ENCODE measurements at places on chromosomes 13 and 19.
A peak's percentile ranks its signal among the peaks of the same experiment; 100 is the strongest.

DNA sequence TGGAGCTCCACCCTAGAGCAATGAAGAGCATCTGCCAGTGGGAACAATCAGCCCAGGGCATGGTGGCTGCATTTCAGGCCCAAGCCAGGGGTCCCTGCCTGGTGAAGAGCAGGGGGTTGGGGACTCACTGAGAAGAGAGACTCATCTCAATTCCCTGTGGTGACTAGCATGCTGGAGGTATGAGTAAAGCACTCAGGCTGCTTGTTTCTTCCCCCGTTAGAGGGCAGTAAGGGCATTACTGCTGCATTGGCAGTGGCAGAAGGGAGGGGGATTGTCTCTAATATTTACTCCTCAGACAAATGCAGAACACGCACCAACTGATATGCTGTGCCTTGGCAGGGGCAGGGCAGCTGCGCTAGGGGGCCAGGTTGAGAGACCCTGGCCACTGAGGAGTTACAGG, 329.1 kb downstream of the SLITRK5 start:
- no peak for DNase-seq

- DNase-seq, result no peak
These were observed 194.7 kb downstream of the B3GLCT start for GRCh38 chr13:31394506-31394905.

- DNase-seq, result no peak
These were observed 14.8 kb upstream of the PROZ start for GRCh38 chr13:113143466-113144254.

DNA sequence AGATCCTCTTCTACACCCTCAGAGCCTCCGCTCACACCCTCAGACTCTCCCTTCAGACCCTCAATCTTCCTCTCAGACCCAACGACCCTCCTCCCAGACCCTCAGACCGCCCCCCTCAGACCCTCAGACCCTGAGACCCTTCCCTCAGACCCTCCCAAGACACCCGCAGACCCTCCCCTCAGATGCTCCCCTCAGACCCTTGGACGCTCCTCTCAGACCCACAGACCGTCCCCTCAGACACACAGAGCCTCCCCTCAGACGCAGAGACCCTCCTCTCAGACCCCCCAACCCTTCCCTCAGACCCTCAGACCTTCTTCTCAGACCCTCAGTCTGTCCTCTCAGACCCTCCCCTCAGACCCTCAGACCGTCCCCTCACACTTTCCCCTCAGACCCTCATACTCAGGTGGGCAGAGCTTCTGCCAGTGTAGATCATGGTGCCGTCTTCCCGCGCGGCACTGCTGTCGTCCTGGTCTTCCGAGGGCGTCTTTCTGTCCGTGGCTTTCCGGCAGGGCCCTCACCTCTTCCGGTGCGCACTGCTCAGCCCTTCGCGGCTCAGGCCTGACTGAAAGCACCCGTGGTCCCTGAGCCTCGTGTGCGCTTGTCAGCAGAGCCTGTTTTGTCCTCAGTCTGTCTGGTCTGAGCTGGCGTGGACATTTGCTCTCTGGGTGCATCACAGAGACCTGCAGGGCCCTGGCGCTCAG, 18.9 kb upstream of the TFDP1 start:
- DNase-seq, result no peak

GRCh38 chr19:34209726-34210125, 37.4 kb downstream of the LSM14A start:
- DNase-seq, result no peak

DNA sequence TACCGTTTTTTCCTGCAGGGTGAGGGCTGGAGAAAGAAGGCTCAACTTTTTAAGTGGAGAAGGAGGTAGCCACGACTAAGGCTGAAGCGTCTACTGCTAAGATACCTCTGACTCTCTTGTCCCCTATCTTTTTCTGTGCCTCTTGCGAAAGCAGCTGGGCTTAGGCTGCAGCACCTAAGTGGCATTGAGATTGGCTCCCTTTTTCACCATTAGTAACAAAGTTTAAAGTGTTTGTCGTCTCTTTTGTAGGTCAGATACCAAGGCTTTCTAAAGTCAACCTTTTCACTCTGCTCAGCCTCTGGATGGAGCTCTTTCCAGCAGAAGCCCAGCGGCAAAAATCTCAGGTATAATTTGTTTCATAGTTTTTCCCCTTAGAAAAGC, 887 bp downstream of the CDADC1 start:
- no peak for DNase-seq

DNA sequence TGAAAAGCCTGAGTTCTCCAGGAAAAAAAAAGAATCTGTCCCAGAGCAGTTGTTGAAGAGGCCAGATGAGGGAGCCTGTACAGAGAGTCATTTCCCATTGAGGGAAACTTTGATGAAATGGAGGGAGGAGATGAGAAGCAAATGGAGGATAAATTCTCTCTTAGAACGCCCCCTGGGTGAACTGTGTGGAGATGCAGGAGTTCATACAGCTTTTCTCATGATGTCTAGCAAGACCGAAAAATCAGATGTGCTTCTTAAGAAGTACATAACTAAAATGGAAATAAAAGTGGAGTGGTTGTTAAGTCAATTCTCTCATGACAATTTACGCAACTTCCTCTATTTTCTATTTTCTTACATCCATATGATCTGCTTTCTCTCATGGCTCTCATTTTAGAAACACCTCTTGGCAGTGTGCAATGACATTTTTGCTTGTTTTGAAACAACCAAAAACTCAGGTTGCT, 1263.1 kb downstream of the PCDH9 start:
- no peak for DNase-seq

DNA sequence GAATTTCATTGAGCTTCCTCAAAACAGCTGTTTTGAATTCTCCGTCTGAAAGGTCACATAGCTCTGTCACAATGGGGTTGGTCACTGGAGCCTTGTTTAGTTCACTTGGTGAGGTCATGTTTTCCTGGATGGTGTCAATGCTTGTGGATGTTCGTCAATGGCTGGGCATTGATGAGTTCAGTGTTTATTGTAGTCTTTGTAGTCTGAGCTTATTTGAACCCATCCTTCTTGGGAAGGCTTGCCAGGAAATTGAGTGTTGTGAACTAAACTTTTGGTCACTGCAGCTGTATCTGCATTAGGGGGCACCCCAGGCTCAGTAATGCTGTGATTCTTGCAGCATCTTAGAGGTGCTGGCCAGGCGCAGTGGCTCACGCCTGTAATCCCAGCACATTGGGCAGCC, 22.0 kb downstream of the BLOC1S3 start:
- DNase-seq, result no peak

- DNase-seq, result no peak
These were observed 4.3 kb downstream of the RUVBL2 start for GRCh38 chr19:48997972-48998371.

- peak; percentile 18 for DNase-seq
These were observed 71.0 kb downstream of the SIPA1L3 start for GRCh38 chr19:37977992-37978391.

GRCh38 chr19:13120031-13120430, 2.0 kb downstream of the NACC1 start:
- no peak for DNase-seq

GRCh38 chr13:40600149-40600751, 66.2 kb downstream of the FOXO1 start:
- DNase-seq, result no peak

- DNase-seq, result no peak
These were observed 310.6 kb downstream of the DCT start for GRCh38 chr13:94168783-94169453.

GRCh38 chr19:11480715-11481533, at the start of gene ELAVL3:
TSS of gene ELAVL3 (minus strand) at chr19:11481046. CDS start at chr19:11480608, 438 bp downstream.
- DNase-seq, result peak; percentile 76

DNA sequence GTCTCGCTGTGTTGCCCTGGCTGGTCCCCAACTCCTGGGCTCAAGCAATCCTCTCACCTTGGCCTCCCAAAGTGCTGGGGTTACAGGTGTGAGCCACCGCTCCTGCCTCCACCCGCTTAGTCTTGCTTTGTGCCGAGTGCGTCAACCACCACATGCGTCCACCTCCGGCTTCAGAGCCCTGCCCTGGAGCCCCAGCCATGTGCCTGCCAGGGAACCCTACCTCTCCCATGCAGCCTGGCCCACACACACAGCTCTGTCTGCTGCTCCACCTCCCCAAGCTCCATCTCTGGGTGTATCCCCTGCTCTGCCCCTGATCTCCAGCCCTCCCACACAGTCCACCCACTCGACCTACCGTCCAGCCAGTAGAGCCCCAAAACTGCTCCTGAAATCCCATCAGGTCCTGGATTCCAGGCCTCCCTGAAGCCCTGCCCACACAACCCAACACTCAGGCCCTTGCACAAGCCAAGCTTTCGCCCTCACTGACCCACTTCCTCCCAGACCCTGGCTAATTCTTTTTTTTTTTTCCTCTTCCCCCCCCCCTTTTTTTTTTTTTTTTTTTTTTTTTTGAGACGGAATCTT, 9.6 kb downstream of the CYP2F1 start:
- DNase-seq, result no peak

DNA sequence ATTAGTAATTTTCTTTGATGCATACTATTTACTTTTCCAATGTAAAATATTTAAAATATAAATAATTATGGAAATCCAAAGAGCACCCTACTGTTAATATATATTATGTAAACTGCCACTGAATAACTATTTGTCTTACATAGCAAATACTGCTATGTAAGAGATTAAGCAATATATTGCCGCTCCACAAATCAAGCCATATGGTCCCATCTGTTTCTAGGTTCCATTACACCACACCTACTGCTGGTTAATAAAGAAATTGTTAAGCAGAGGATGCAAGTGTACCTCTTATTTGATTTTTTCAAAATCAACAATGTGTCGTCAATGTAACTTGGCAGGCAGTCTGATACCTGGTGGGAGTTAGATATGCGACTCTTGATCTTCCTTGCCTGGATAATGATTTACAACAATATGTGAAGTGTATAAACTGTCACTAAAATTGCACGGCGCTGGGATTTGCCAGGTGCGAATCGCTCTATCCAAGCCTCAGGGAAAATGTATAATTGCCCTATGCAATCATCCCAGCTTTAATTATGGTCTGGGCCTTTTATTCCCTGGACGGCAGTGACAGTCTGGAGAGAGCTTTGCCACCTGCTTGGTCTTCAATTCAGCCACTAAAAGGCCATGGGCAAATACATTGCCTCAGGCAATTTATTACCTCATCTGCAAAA, 16.0 kb downstream of the SMAD9 start:
- DNase-seq, result no peak

- peak; percentile 75 for DNase-seq
These were observed 441 bp upstream of the ZNF559 start for GRCh38 chr19:9323557-9323918.

DNA sequence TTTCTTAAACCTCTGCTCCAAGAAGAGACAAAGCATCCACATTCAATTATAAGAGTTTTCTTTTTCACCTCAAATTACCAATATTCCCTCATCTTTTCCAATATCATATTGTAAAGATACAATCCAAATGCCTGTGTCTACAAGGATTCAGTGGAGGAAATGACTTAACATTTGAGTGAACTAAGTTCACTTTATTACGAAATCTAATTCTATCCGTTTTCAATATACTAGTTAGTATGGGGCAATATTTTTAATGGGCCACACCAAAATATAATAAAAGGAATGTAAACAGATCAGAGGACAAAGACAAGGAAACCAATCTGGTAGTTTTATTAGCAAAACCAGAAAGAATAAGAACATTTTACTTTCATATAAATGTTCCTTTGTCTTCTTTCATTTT, 136.0 kb downstream of the DCLK1 start:
- no peak for DNase-seq

DNA sequence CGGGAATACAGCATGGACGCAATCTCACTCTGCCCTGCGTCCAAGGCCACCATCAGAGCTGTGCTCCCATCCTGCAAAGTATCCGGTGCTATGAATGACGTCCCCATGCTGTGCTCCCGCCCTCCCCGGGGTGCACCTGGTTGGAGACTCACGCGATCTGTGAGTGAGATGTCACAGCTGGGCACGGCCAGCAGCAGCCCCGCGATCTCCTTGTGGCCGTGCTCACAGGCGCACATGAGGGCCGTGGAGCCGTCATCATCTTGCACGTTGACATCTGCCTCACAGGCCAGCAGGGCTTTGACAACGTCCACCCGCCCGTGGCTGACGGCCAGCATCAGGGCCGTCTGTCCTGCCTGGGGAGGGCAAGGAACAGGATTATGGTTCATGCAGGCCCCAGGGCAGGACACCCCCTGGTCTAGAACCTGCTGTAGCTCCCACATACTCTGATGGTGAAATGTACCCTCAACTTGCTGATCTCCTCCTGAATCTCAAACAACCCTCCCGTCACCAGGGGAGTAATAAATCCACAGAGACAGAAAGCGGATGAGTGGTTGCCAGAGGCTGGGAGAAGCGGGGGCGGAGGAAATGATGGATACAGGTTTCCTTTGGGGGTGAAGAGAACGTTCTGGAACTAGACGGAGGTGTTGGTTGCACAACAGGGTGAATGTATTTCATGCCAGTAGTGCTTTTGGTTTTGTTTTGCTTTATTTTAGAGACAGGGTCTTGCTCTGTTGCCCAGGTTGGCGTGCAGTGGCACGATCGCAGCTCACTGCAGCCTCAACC, 14.5 kb upstream of the SPC24 start:
- DNase-seq, result no peak

- DNase-seq, result no peak
These were observed 2.9 kb upstream of the RCBTB2 start for GRCh38 chr13:48535766-48536165.

DNA sequence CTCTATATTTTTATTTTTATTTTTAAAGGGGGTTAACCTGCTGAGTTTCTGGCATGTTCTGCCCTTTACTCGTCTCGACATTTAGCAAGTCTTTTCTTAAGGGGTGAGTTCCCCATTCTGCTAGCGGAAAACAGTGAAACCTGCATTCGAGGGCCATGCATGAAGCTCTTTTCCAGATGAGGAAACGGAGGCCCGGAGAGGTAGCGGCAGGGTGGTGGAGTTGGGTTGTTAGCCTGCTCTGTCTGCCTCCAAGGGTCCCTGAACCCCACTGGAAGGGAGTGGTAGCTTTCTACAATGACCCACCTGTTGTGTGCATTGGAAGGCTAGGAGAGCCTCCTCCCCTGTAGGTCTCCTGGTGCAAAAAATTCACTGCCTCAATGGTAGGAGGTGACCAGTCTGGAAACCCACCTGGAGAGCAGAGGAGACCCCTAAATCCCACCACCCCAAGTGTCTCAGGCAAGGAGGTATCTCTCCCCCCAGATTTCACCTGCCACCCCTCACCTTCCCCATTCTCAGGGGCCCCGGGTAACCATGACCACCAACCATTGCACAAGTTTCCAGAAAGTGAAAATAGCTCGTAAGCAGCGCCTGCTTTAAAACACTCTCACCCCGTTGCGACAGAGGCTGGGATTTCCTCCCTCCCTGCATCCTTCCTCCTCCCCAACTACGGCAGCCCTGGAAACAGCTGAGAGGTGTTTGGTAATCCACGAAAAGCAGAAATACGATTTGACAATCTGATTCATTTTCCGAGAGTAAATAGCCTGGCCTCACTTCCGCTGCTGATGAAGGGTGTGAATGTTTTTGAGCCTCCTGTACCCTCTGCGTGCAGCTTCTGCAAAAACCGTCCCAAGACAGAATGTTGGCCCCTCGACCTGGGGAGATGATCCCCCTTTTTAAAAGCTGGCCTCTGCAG, 3.5 kb downstream of the KLF2 start:
- DNase-seq, result peak; percentile 39

DNA sequence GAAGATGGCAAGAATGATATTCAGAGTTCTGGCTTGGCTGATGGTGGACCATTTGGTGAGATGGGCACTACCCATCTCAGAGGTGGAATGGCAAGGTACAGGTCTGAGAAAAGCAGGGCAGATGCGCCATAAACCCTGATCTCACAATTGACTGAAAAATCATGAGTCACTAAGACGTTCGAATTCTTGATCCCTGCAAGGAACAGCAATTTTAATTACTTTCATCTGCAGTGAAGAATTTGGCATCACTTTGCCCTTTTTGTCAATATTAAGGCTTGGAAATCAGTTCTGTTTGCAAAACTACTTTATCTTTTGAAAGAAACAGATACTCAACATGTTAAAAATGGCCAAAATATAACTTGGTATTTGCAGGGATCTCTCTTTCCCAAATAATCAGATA, 38.1 kb downstream of the HTR2A start:
- no peak for DNase-seq

- no peak for DNase-seq
These were observed 217.5 kb downstream of the ABCC4 start for GRCh38 chr13:95083758-95084157.
